ENCODE measurements at places on chromosomes 12 and 14. TPM values are rescaled to one million over a fixed set of nuclear protein-coding genes. Genes with fewer than 3 reads are reported as not detected.

NKX2-1 gene
- total RNA-seq, result not detected

TAS2R30 gene
- 5.6 TPM for total RNA-seq

GALNT6 gene
- total RNA-seq, result 63.4 TPM

CYP27B1 gene
- total RNA-seq, result 0.67 TPM

C12orf50 gene
- not detected for total RNA-seq

Measured in vein endothelial cell (primary cell).